Hair follicular keratinocyte (primary cell): ENCODE measurements at places on chromosomes 1 and 21. TPM values are rescaled to one million over a fixed set of nuclear protein-coding genes. Genes with fewer than 3 reads are reported as not detected.

Gene YRDC
- 29.6 and 33.6 TPM in 2 replicates for total RNA-seq

Gene RC3H1
- total RNA-seq, result 5.7 and 8.0 TPM in 2 replicates

Gene DPH2
- 15.0 and 32.5 TPM in 2 replicates for total RNA-seq

Gene ZNF648
- total RNA-seq, result not detected in 2 replicates

Gene LYPD8
- total RNA-seq, result not detected in 2 replicates

Gene EFCAB14
- total RNA-seq, result 50.1 and 55.3 TPM in 2 replicates

Gene CD53
- not detected in 2 replicates for total RNA-seq
